ENCODE measurements at places on chromosomes 1 and 21. TPM values are rescaled to one million over a fixed set of nuclear protein-coding genes. Genes with fewer than 3 reads are reported as not detected.

The RGS1 gene
- 180 TPM for polyA plus RNA-seq

The FCRL5 gene
- polyA plus RNA-seq, result 80.1 TPM

The TMPRSS2 gene
- polyA plus RNA-seq, result not detected

The LEMD1 gene
- polyA plus RNA-seq, result not detected

The SPATA6 gene
- 0.61 TPM for polyA plus RNA-seq

The DIO1 gene
- not detected for polyA plus RNA-seq

The TFF2 gene
- polyA plus RNA-seq, result not detected

The ARHGEF10L gene
- 2.0 TPM for polyA plus RNA-seq

The NPL gene
- 3.4 TPM for polyA plus RNA-seq

The FCRLA gene
- 105 TPM for polyA plus RNA-seq

The LDLRAD2 gene
- 0.72 TPM for polyA plus RNA-seq

The FCRL1 gene
- 953 TPM for polyA plus RNA-seq

The BATF3 gene
- polyA plus RNA-seq, result 0.79 TPM

The FAM110D gene
- not detected for polyA plus RNA-seq

The CRNN gene
- polyA plus RNA-seq, result not detected

The PTPN22 gene
- 14.3 TPM for polyA plus RNA-seq

The RAB25 gene
- 0.81 TPM for polyA plus RNA-seq

The KLHL20 gene
- 10.8 TPM for polyA plus RNA-seq

The C1QC gene
- polyA plus RNA-seq, result not detected

The C8B gene
- polyA plus RNA-seq, result not detected

The LIN9 gene
- 1.7 TPM for polyA plus RNA-seq

The CFAP74 gene
- not detected for polyA plus RNA-seq

The PDE9A gene
- 0.34 TPM for polyA plus RNA-seq

The S100A7A gene
- not detected for polyA plus RNA-seq

The LMX1A gene
- not detected for polyA plus RNA-seq

The LRRC41 gene
- polyA plus RNA-seq, result 20.1 TPM

The OR2L3 gene
- 0.42 TPM for polyA plus RNA-seq

The LCE3E gene
- polyA plus RNA-seq, result not detected

The CLDN17 gene
- polyA plus RNA-seq, result not detected

The RUNX1 gene
- 33.1 TPM for polyA plus RNA-seq

The CELA3A gene
- polyA plus RNA-seq, result not detected

Data from B cell (primary cell).